ENCODE measurements at places on chromosomes 7 and 10. TPM values are rescaled to one million over a fixed set of nuclear protein-coding genes. Genes with fewer than 3 reads are reported as not detected.

The PROSER2 gene
- 2.6 TPM for polyA plus RNA-seq

The PNLIPRP3 gene
- not detected for polyA plus RNA-seq

The PAPSS2 gene
- polyA plus RNA-seq = 61.1 TPM

The NEBL gene
- polyA plus RNA-seq = 16.9 TPM

The ACSM6 gene
- polyA plus RNA-seq = 0.42 TPM

The H2BK1 gene
- polyA plus RNA-seq = not detected

The RPEL1 gene
- polyA plus RNA-seq = 0.25 TPM

The CPXM2 gene
- 3.8 TPM for polyA plus RNA-seq

The PCGF5 gene
- polyA plus RNA-seq = 21.0 TPM

The TUBAL3 gene
- not detected for polyA plus RNA-seq

The C7orf57 gene
- 3.1 TPM for polyA plus RNA-seq

The SRRM3 gene
- polyA plus RNA-seq = 0.70 TPM

The HOXA10 gene
- 1.3 TPM for polyA plus RNA-seq

The PRKG1 gene
- polyA plus RNA-seq = 18.5 TPM

The HERPUD2 gene
- polyA plus RNA-seq = 41.2 TPM

The UCMA gene
- polyA plus RNA-seq = 0.25 TPM

The CRPPA gene
- polyA plus RNA-seq = 3.4 TPM

The BRI3 gene
- polyA plus RNA-seq = 95.2 TPM

The TRIP6 gene
- polyA plus RNA-seq = 76.1 TPM

Measured in left lung (tissue), 14 donors.